ENCODE measurements at places on chromosomes 12 and 14.

- DNase-seq, result no peak
Measured at GRCh38 chr12:57983146-57983857, 41.9 kb downstream of the ATP23 start.

DNA sequence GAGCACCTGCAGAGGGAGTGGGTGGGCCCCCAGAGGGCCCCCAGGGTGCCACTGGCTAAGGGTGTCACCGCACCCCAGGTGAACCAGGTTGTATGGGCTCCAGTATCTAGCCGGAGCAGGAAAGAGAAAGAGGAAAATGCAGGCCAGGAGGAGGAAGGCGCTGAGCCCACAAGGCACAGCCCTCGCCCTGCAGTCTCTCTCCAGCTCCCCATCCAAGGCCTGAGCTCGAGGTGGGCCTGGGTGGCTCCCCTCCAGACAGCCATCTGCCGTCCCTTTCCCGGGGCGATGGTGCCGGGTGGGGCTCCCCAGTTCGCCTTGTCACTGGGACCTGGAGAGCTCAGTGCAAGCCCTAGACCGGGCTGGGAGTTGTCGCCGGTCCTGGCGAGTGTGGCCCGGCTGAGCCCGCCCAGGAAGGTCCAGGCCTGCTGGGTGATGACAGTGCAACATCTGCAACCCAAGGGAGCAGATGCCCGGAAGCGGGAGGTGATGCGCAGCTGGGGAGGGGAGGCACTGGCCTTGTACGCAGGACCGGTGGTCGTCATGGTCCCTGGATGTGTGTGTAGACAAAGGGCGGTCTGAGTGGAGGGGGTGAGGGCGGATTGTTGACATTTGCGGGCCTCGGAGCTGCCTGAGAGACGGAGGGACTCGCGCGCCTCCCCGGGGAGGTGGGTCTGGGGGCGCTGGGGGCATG is 716 bp downstream of the TMEM179 start:
- DNase-seq, result no peak

DNA sequence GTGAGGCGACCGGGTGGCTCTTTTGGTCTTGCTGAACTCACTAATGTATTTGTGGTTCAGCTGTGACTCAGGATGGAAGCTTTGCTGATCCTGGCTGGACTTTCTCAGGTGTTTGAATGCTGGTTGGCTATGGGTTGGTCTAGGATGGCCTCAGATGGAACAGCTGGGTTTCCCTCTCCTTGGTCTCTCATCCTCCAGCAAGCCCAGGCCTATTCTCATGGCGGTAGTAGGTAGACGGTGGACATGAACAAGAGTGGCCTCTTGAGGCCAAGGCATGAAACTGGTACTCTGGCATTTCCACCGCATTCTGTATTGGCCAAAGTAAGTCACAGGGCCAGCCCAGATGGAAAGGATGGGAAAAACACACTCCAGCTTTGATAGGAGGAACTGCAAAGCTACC is 11.8 kb upstream of the POLR3B start:
- no peak for DNase-seq

DNA sequence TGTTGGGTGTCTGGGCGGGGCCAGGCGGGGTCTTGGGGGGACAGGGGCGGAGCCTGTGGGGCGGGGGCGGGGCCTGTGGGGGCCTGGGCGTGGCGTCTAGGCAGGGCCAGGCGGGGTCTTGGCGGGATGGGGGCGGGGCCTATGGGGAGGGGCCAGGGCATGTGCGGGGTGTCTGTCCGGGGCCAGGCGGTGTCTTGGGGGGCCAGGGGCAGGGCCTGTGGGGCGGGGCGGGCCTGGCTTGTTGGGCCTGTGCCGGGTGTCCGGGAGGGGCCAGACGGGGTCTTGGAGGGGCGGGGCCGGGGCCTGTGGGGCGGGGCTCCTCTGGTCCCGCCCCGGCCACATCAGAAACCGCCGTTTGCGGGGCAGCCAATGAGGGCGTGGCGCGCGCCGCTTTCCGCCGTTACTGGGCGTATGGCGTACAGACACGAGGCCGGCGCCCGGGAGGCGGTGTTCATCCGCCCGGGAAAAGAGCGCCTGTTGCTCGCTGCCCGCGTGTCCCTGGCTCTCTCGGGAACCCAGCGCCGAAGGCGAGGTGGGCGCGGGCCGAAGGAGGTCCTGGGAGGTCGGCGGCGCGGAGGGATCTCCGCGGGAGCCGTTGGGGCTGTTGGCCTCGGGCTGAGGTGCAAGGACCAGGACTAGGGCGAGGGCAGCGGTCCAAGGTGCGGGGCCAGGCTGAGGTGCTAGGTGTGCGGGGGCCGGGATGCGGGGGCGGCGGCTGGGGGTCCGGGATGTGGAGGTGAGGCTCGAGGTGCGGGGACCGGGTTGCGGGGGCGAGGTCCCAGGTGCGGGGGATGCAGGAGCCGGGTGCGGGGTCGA is at the start of gene PIWIL1:
TSS of gene PIWIL1 (plus strand) at position 400 of the 816 bp plus-strand sequence. CDS start 4,705 bp downstream, outside the sequence.
- DNase-seq, result no peak

DNA sequence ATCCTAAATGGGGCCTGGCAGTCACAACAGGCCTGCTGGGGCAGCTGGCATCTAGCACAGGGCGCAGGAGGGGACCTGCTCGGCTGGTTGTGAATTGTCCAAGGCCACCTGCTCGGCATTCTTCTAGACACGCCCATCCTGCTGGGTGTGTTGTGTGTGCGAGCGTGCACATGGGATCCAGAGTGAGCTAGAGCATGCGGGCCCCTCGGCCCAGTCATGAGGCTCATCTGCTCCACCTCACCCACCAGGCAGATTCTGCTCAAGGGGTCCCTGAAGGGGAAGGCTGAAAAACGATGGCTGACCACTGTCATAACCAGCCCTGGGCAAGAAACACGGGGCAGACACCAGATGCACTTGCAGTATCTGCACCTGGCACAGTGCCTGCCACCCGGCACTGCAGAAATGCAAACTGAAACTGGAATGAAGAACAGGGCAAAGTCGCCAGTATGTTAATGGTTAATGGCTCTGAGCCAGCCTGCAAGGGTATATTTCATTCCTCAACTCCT is 31.8 kb downstream of the MAX start:
- no peak for DNase-seq

DNA sequence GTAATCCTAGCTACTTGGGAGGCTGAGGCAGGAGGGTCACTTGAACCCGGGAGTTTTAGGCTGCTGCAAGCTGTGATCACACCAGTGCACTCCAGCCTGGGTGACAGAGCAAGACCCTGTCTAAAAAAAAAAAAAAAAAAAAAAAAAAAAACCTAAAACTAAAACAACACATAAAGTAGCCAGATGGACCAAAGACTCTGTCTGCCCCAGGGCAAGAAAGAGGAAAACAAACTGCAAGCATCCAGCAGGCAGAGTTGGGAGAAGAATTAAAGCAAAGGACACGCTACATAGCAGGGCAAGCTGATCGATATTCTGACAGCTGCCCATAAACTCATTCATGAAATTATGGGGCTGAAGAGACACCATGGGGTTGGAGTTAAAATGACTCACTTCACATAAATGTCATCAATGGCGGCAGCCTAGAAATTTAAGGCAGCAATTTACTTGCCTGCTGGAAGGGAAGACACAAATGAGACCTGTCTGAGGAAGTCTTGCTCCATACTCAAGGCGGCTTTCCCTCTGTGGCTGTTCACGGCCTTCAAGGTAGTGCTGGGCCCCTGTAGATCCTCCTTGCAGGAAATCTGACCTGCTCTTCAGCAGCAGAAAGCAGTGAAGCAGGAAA is 259.1 kb upstream of the FKBP4 start:
- DNase-seq, result no peak

All from activated T-helper 1 cell treated with anti-CD3 and anti-CD28 coated beads, Interleukin-2, amount 50 U/mL, for 16 hours (primary cell).